ENCODE measurements at places on chromosomes 1 and 21. TPM values are rescaled to one million over a fixed set of nuclear protein-coding genes. Genes with fewer than 3 reads are reported as not detected.
A peak's percentile ranks its signal among the peaks of the same experiment; 100 is the strongest.

The LCE1B gene
- total RNA-seq = 0.66 TPM

GRCh38 chr1:43396059-43396458, 6.4 kb downstream of the SZT2 start:
- ATAC-seq = no peak

DNA sequence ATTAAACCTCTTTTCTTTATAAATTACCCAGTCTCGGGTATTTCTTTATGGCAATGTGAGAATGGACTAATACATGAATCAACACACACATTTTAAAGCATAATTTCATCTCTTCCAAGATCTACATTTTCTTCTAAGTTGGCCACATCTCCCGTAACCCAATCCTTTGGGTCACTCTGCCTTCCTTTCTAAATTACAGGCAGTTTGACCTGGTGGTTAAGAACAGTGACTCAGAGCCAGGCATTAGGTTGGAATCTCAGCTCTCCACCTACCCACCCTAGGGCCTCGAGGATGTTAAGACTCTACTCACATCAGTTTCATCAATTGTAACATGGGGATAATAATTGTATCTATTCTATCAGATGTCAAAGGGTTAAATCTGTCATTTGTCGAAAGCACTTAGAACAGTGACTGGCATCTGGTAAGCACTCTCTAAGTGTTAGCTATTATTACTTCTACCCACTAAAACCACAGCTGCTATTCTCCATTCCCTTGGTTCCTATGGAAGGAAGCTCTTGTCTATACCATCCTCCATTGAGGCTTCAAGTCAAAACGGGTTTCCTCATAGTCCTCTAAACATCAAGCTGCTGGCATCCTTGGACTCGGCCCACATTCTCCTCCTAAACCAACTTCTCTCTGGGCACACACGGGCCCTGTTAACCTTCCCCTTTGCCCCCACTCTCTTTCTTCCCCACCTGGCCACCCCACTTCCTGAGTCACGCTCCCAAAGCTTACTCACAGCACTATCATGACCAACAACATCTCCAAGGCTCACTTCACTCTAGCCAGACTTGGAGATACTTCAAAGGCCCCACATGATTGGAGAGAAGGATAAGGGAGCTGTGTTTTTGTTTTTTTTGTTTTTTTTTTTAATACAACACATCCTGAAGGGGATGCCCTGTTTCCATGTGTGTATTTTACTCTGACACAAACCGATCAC, 116.9 kb downstream of the TGFBR3 start:
- ATAC-seq = no peak

DNA sequence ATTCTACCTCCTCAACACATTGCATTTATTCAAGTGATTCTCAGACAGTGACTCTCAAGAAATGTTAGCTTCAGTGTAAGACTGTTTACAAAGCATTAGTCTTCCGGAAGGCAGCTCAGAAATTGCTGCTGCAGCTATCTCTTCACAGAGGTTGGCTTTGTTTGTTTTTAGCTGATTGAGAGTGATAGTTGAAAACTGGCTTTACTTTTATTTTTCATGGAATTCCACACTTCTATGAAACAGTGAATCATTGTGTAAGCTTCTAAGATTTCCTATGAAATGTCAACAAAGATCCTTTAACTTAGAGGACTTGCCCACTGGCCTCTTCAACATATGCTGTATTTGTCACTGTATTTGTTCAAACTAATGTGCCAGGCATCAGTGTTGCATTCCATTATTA, 121.3 kb downstream of the TNNI3K start:
- ATAC-seq = peak; percentile 37

The ATAD3C gene
- total RNA-seq = 1.2 TPM

All from motor neuron (in vitro differentiated cells).